SJSA1 (cell line): ENCODE measurements at places on chromosomes 3 and 15. TPM values are rescaled to one million over a fixed set of nuclear protein-coding genes. Genes with fewer than 3 reads are reported as not detected.
A peak's percentile ranks its signal among the peaks of the same experiment; 100 is the strongest.

Gene TMC3
- 0.03 TPM in 1 of 2 replicates, not detected in the other for total RNA-seq

DNA sequence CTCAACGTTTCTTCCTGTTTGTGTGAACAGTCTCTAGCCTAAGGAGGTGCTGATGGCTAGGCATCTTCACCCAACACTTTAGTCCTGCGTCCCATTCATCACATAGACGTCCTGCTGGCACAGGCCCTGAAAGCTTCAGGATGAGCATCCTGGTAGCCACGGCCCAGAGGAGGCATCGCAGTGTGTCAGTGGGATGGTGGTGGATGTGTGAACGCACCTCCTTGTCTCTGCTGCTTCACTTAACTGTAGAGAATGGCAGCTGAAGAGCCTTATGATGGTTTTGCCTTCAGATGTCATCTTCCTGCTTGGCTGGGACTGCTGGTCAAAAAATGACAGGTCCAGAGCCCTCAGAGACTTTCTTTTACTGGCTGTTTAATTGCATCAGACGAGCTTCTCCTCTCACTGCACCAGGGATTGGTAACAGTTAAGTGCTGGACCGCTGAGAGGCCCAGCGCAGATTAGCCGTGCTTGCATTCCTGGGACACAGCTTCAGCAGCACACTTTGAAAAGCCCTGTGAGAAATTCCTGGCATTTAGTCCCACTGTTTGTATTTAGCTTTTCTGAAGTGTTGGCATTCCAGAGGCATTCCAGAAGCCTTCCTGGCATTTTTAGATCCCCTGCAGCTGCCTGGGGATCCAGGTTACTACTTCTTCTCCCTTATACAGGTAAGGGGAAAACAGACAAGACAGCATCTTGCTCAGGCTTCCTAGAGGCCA is 132.4 kb upstream of the PLXNA1 start:
- H3K4me3 ChIP-seq: no peak overlapping the region
- H3K27ac ChIP-seq: peak overlapping the region; percentile 59
- no peaks in the 10 kb centered on the region for H3K36me3 ChIP-seq
- peaks cover 42% of the 10 kb centered on the region for H3K4me1 ChIP-seq
- no peaks in the 10 kb centered on the region for H3K27me3 ChIP-seq

- peak; percentile 27 for DNase-seq
- H3K36me3 ChIP-seq: no peaks in the 10 kb centered on the region
- H3K4me3 ChIP-seq: no peak overlapping the region
- H3K27ac ChIP-seq: no peak overlapping the region
- peaks cover 10% of the 10 kb centered on the region; the same call in 1 of the 2 replicates for H3K4me1 ChIP-seq
Observed at GRCh38 chr15:70636540-70637165, 126.7 kb downstream of the UACA start.

- H3K4me1 ChIP-seq: no peaks in the 10 kb centered on the region
- peaks cover 4% of the 10 kb centered on the region; the same call in 1 of the 2 replicates for H3K27me3 ChIP-seq
- no peak overlapping the region for H3K27ac ChIP-seq
- H3K4me3 ChIP-seq: no peak overlapping the region
- no peaks in the 10 kb centered on the region for H3K36me3 ChIP-seq
- DNase-seq: no peak
Observed at GRCh38 chr3:121566773-121567172, 976 bp upstream of the ARGFX start.

Gene CSPG5
- total RNA-seq: 0.24 TPM in 1 of 2 replicates, not detected in the other

GRCh38 chr3:26556637-26557036 is 65.9 kb upstream of the LRRC3B start:
- H3K4me1 ChIP-seq: no peaks in the 10 kb centered on the region
- H3K36me3 ChIP-seq: no peaks in the 10 kb centered on the region
- no peak overlapping the region for H3K4me3 ChIP-seq
- no peaks in the 10 kb centered on the region for H3K27me3 ChIP-seq

DNA sequence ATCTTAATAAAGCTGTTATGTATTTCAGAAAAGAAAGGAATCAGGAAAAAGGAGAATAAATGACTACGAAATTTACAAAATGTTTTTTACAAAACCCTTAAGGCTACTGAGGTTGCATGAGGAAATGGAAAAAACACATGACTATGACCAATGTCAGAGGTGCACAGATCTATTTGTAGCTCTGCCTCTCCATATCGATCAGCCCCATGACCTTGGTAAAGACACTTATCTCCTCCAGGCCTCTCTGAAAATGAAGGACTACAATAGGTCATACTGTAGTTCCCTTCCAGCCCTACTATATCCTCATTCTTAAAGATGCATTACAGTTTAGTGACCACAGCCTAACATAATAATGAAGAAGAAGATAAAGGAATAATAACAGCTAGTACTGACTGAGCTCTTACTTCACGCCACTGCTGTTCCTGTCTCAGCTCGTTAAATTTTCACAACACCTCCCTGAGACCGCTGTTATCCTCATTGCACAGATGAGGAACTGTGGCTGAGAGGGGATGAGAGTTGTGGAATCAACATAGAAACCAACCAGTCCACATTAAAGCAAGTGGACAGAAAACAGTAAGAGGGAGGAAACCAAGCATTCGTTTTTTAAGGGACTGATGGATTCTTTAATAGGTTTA is 163.2 kb downstream of the MAGI1 start:
- H3K27me3 ChIP-seq: no peaks in the 10 kb centered on the region
- no peaks in the 10 kb centered on the region for H3K36me3 ChIP-seq
- no peak overlapping the region for H3K27ac ChIP-seq
- no peak overlapping the region for H3K4me3 ChIP-seq
- no peak for DNase-seq
- no peaks in the 10 kb centered on the region for H3K4me1 ChIP-seq

- no peak for DNase-seq
- H3K27ac ChIP-seq: no peak overlapping the region
- no peak overlapping the region for H3K4me3 ChIP-seq
Observed at GRCh38 chr15:78663703-78664102, 22.7 kb upstream of the CHRNB4 start.

Gene JMJD7
- total RNA-seq: 7.1 and 9.4 TPM in 2 replicates

GRCh38 chr3:175349168-175349567 is 490.0 kb downstream of the NAALADL2 start:
- H3K27ac ChIP-seq: no peak overlapping the region
- H3K36me3 ChIP-seq: no peaks in the 10 kb centered on the region
- 0 out of 2 replicates have a peak, but pooled peaks cover 5% of the 10 kb centered on the region for H3K4me1 ChIP-seq
- H3K27me3 ChIP-seq: no peaks in the 10 kb centered on the region

Gene DGKG
- 0.97 TPM in 1 of 2 replicates, not detected in the other for total RNA-seq

DNA sequence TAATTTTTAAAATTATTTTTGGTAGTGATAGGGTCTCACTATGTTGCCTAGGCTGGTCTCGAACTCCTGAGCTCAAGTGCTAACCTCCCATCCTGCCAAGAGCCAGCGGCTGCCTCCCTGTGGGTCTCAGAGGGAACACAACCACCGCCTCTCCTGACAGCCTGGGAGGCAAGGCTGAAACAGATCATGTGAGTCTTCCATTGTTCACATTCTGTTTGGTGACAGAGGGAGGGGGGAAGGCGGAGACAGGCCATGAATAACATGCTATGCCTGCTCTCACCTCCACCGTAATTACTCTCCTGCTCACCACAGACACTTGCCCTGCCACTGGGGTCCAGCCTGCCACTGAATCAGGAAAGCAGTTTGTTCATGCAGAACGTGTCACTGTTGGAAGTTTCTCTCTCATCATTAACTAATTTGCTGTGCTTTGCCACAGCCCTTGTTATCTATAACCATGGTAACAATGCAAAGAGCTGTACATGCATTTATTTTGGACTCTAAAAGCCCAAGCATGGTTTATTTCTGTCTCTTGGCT is 78.4 kb upstream of the RASGRF1 start:
- no peaks in the 10 kb centered on the region for H3K36me3 ChIP-seq
- H3K4me1 ChIP-seq: no peaks in the 10 kb centered on the region; the same call in 1 of the 2 replicates
- H3K4me3 ChIP-seq: no peak overlapping the region
- no peak for DNase-seq
- H3K27ac ChIP-seq: no peak overlapping the region
- no peaks in the 10 kb centered on the region for H3K27me3 ChIP-seq

Gene NDN
- 41.2 and 41.5 TPM in 2 replicates for total RNA-seq

Gene KIF9
- 2.9 and 3.2 TPM in 2 replicates for total RNA-seq

DNA sequence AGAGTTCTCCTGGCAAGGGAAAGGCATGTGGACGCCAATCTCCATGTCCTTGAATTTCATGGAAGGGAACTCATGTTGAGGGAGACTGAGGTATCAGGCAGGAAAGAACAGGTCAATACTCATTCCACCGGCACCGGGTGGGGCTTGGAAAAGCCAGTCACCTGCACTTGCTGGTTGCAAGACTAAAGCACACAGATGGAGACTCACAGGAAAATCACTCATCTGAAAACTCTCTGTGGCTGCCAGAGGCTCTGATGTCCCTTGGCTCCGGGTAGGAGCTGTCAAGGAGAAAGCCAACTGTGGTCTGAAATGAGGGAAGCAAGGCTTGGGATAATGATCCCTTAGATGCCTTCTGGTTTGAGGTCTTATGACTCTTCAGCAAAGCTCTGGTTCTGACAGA is 8.7 kb upstream of the CGNL1 start:
- peaks cover 6% of the 10 kb centered on the region for H3K4me1 ChIP-seq
- no peaks in the 10 kb centered on the region for H3K36me3 ChIP-seq
- H3K27ac ChIP-seq: no peak overlapping the region
- DNase-seq: no peak
- no peak overlapping the region for H3K4me3 ChIP-seq

Gene NBEAL2
- 0.53 and 2.0 TPM in 2 replicates for total RNA-seq

Gene TUSC7
- total RNA-seq: not detected in 2 replicates

Gene IGDCC3
- not detected in 2 replicates for total RNA-seq

DNA sequence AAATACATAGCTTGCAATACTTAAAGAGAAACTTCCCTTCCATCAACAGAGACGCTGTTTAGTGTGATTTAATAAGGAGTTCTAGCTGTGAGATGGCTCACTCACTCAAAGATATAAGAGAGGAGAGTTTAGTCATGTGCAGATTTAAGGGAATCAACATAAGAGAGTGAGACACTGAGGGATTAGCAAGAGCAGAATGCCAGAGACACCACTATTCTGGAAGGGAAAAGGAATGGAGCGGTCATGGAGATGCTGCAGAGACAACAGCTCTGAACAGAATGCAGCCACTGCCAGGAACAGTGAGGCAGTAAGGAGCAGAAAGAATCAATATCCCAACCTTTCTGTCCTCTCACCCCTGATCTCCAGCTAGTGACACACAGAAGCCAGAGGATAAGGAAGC is 248.8 kb downstream of the MBNL1 start:
- no peaks in the 10 kb centered on the region for H3K4me1 ChIP-seq
- H3K27me3 ChIP-seq: no peaks in the 10 kb centered on the region
- H3K27ac ChIP-seq: no peak overlapping the region
- H3K36me3 ChIP-seq: no peaks in the 10 kb centered on the region
- no peak for DNase-seq

DNA sequence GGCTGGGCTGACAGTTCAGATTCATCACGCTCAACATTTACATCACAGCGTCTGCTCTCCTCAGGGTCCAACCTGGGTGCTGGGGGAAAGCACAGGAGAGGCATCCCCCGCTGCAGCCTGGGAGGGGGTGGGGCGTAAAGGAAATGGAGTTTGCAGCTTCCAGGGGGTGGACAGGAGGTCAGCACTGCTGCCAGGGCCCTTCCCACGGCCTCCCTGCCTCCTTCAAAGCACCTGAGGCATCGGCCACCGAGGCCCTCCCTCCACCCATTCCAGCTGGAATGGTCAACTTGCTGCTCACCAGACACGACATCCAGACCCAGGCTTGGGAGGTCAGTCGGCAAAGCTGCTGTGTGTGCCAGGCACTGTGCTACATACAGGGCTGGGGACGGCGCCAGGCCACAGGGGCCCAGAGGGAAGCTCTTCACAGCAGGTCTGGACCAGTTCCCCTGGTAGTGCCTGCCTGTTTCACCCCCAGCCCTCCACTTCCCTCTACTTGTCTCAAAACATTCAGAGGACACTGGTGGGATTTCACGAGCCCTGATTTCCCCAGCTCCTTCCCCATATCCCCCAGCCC is 120.7 kb downstream of the ANP32A start:
- H3K27ac ChIP-seq: no peak overlapping the region
- H3K4me1 ChIP-seq: peaks cover 6% of the 10 kb centered on the region
- DNase-seq: no peak
- no peak overlapping the region for H3K4me3 ChIP-seq
- H3K36me3 ChIP-seq: no peaks in the 10 kb centered on the region
